ENCODE measurements at places on chromosomes 4 and X. TPM values are rescaled to one million over a fixed set of nuclear protein-coding genes. Genes with fewer than 3 reads are reported as not detected.

Gene CCDC110
- not detected for total RNA-seq

Gene PRRG1
- not detected for total RNA-seq

Gene NPFFR2
- not detected for total RNA-seq

Gene ADAM29
- total RNA-seq, result not detected

Gene GUCY1A1
- total RNA-seq, result 6.1 TPM

Gene NHSL2
- not detected for total RNA-seq

Gene CT83
- not detected for total RNA-seq

Gene TREX2
- total RNA-seq, result 1.2 TPM

DNA sequence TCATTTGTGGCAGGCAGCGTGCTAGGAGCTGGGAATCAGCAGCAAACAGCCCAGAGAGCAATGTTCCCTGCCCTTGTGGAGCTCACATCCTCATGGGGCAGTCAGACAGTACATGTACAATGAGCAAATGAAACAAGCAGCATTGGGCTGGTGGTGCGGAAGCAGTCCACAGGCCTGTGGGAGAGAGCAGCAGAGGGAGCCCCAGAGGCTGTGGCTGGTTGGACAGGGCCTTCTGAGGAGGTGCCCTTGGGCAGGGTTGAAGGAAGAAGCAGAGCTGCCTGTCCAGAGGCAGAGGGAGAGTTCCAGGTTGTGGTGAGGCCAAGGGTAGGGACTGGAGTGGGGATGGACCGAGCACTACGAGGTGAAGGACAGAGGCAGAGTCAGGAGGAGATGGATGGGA is 22.5 kb downstream of the MMGT1 start:
- no peak for DNase-seq

GRCh38 chrX:39063702-39064101 is 262.4 kb downstream of the MID1IP1 start:
- no peak for DNase-seq

DNA sequence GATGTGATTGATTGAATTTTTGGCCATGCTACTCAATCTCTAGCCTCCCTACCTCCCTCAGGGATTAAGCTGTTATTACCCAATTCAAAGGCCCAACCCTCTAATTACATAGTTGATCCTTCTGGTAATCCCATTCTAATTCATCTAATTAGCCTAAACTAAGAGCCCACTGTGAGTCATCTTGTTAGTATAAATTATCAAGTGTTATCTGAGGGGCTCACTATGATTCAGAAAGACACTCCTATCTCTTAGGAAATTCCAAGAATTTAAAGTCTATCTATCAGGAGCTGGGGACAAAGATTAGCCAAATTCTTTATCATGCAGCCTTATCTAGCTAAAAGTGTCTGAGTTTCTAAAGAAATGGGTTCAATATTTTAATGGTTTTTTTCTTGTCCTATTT is 32.9 kb upstream of the VEGFC start:
- DNase-seq, result no peak

- no peak for DNase-seq
Observed at GRCh38 chr4:136314686-136315085, 1217.6 kb downstream of the PCDH18 start.

- no peak for DNase-seq
Observed at GRCh38 chrX:39331082-39331704, 529.9 kb downstream of the MID1IP1 start.

DNA sequence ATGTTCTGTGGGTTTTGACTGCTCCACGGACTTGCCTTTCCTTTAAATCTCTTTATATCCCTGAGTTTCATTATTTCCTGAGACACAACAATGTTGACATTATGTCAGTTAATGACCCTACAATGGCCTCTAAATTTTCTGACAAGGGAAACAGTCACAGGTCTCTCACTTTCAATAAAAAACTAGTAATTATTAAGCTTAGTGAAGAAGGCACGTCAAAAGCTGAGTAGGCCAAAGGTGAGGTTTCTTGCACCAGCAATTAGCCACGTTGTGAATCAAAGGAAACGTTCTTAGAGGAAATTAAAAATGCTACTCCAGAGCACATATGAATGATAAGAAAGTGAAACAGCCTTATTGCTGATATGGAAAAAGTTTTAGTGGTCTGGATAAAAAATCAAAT is 930.2 kb upstream of the GRID2 start:
- DNase-seq, result no peak

GRCh38 chrX:104351173-104351769 is 96.5 kb upstream of the ESX1 start:
- DNase-seq, result no peak

- no peak for DNase-seq
Observed at GRCh38 chrX:121504153-121504552, 456.7 kb downstream of the GLUD2 start.

GRCh38 chrX:53305219-53305995 is 24.0 kb upstream of the IQSEC2 start:
- DNase-seq, result no peak

DNA sequence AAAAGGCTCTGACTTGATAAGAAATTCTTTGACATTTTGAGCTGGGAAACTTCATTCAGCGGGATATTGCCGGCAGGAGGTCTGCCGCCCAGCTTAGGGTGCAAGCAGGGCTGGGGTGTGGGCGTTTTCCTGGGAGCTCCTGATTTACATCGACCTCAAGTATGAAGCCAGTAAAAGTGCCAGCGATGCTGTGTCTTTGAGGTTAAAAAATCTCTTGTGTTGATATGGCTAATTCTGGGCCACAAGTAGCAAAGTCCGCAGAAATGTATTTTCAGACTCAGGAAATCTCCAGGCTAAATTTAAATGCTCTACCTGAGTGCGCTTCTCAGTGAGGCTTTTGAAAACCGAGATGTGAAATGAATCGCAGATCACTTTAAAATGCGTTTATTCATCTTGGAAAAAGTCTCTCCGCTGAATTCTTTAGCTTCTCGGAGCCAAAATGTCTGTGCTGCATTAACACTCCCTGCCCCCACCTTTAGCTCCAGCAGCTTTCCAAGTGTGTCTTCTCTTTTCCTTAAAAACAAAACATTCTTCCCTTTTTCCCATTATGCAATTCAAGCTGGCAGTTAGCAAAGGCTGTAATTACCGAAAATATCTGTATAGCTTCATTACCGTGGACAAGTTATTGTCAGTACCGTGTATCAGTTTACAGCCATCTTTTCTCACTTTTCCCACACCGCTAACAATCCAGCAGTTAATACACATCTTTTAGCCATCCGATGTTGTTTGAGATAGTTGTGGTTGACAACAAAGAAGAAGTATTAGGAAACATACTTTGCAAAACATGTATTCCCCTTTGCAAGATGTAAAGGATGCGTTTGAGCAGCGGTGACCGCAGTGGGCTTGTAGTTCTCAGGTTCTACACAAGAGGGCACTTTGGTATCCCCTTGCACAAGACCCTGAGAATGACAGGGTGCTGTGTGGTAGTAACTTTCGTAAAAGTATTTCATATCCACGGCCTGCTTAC is 136.0 kb upstream of the STX18 start:
- DNase-seq, result peak; percentile 53

- no peak for DNase-seq
Observed at GRCh38 chrX:70907900-70908299, 611 bp downstream of the TEX11 start.

GRCh38 chr4:23922013-23922412 is 32.2 kb upstream of the PPARGC1A start:
- no peak for DNase-seq

DNA sequence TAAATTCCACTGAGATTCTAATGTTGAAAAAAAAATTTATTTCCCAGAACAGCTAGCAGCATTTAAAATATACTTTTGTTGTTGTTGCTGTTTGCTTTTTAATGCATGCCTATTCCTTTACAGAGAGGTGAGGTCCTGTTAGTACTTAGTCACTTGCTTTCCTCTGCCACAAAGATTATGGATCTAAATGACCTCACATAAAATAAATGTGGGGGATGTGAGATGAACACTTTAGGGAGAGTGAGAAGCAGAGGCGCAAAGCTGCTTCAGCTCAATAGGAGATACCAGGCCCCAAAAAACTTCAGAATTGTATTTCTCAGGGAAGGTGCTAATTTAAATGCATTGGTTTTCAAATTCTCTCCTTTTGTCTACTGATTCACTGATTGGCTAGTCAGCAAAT is 4.0 kb downstream of the LDB2 start:
- no peak for DNase-seq

GRCh38 chr4:150493851-150494250 is 88.1 kb upstream of the MAB21L2 start:
- DNase-seq, result no peak

- DNase-seq, result no peak
Observed at GRCh38 chrX:81708487-81708886, 506.6 kb downstream of the SH3BGRL start.

GRCh38 chr4:164683040-164683439 is 70.9 kb upstream of the SMIM31 start:
- DNase-seq, result no peak

GRCh38 chr4:67587156-67587555 is 28.6 kb downstream of the STAP1 start:
- DNase-seq, result no peak

GRCh38 chr4:86223472-86223871 is 136.4 kb downstream of the MAPK10 start:
- peak; percentile 83 for DNase-seq

- DNase-seq, result no peak
Observed at GRCh38 chr4:151358266-151358665, 32.9 kb upstream of the SH3D19 start.

- DNase-seq, result peak; percentile 64
Observed at GRCh38 chrX:109393859-109394258, 88.0 kb downstream of the GUCY2F start.

DNA sequence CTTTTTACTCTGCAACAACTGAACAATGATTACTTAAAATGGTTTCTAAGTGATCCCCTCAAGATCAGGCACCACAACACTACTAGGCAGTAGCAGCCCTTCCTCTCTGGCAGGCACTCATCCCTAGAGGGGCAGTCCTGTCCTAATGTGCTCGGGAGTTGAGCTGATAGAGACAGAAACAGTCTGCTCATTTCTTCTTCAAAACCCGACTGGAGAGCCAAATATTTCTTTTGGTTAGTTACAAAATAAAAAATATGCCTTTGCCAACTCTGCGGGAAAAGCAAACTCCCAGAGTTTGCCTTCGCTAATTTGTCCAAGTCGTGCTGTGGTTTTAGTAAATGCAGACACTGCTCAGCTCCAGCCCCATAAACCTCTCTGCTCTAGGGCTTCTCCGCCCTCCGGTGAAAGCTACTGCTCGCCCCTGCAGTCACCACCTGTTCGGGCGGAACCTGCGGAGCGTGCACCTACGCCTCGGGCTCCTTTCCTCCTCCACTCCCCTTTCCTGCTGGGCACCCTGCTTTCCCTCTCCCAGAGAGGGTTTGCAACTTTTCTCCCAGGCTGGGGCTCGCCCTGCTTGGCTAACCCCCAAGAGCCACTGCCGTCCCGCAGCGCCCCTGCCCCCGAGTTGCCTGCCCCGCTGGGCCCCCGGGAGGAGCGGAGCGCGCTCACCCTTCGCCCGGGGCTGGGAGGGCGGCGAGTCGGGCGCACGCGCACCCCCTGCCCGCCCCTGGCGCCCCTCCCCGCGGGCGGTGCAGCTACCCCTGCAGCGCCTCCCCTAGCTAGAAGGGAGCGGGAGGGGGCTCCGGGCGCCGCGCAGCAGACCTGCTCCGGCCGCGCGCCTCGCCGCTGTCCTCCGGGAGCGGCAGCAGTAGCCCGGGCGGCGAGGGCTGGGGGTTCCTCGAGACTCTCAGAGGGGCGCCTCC is at the start of gene NPNT:
NPNT (plus strand) TSS at position 812 of the 923 bp plus-strand sequence. CDS start 182 bp downstream, outside the sequence.
- DNase-seq, result no peak

DNA sequence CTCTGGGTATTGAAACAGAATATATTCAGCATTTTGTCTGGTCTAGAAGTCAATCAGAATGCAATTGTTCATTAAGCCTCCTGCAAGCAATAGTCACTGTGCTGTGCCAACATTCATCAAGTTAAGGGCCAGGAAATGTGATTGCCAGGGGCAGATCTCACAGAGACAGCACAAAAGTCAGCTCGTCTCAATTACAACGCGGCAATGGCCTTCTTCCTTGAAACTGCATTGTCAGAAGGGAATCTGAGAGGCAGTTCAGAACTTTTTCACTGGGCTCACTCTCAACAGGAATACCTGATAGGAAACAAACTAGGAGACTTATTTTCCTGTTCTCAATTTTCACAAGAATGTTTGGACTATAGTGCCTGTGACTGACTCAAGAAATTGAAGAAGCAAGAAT is 131.1 kb upstream of the NR3C2 start:
- no peak for DNase-seq

- no peak for DNase-seq
Observed at GRCh38 chr4:158913766-158914165, 144.9 kb downstream of the FNIP2 start.

DNA sequence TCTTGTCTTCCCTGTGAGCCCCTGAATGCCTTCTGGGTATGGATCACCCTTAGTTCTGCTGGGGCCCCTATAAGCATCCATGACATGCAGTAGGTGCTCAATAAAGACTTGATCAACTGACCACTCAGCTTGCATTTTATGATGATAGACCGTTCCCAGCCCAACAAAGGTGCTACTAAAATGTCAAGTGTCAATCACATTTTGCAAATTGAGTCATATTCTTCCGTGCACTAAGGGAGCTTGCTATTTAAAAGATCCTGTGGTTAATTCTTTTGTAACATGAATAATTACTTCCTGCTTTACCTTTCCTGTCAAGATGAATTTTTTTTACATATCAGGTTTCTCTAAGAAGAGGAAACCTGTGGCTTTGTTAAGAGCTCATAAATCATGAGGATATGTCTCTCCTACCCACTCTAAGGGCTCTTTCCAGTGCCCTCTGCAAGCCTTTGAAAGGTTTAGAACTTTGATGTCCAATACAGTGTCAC is 47.6 kb downstream of the SH3KBP1 start:
- peak; percentile 91 for DNase-seq

- DNase-seq, result peak; percentile 78
Observed at GRCh38 chr4:154018659-154019058, 229.8 kb upstream of the SFRP2 start.

GRCh38 chr4:156906325-156906724 is 65.3 kb downstream of the PDGFC start:
- DNase-seq, result no peak

- DNase-seq, result no peak
Observed at GRCh38 chrX:129493643-129494042, 29.6 kb downstream of the SMARCA1 start.

DNA sequence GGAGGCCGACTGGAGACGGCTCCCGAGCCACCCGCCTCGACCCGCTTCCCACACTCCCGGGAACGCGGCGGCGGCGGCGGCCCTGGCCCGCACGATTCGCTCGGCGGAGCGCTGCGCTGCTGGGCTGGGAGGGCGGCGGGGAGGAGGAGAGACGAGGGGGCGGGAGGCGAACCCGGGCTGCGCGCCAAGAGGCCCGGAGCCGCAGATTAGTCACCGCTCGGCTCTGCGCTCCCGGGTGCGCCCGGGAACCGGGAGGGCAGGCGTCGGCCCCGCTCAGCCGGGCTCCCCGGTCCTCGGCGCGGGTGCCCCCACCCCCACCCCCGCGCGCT is 11.2 kb upstream of the BCOR start:
- DNase-seq, result peak; percentile 52

All from Karpas-422 (cell line).